Tibial nerve (tissue), 4 donors: ENCODE measurements at places on chromosomes 3 and 15. TPM values are rescaled to one million over a fixed set of nuclear protein-coding genes. Genes with fewer than 3 reads are reported as not detected.

Gene ASB14
- total RNA-seq = not detected

Gene BFSP2
- not detected for total RNA-seq

Gene DUOXA2
- total RNA-seq = not detected

Gene REC114
- total RNA-seq = not detected

Gene IGSF11
- total RNA-seq = 17.7 TPM

- no peaks in the 10 kb centered on the region for H3K27me3 ChIP-seq
- no peak for DNase-seq
- no peak overlapping the region for H3K4me3 ChIP-seq
- H3K27ac ChIP-seq = no peak overlapping the region
These were observed 20.1 kb downstream of the ZNF80 start for GRCh38 chr3:114217266-114217665.

GRCh38 chr3:126098391-126098858 lies 14.5 kb upstream of the SLC41A3 start:
- DNase-seq = no peak
- peaks cover 13% of the 10 kb centered on the region for H3K4me1 ChIP-seq
- no peak overlapping the region for H3K27ac ChIP-seq

- no peak overlapping the region for H3K27ac ChIP-seq
- no peaks in the 10 kb centered on the region for H3K27me3 ChIP-seq
- H3K4me1 ChIP-seq = no peaks in the 10 kb centered on the region
These were observed 24.5 kb upstream of the PROK2 start for GRCh38 chr3:71809321-71810026.

- peaks cover 6% of the 10 kb centered on the region for H3K4me1 ChIP-seq
- H3K4me3 ChIP-seq = peak overlapping the region; percentile 15
- H3K27ac ChIP-seq = no peak overlapping the region
- H3K27me3 ChIP-seq = peaks cover 12% of the 10 kb centered on the region
- H3K36me3 ChIP-seq = no peaks in the 10 kb centered on the region
- DNase-seq = no peak
These were observed 34.8 kb upstream of the RPL32 start for GRCh38 chr3:12875857-12876836.

- H3K4me1 ChIP-seq = no peaks in the 10 kb centered on the region
- no peak for DNase-seq
- H3K27me3 ChIP-seq = no peaks in the 10 kb centered on the region
- no peak overlapping the region for H3K4me3 ChIP-seq
These were observed 38.5 kb downstream of the ARPP21 start for GRCh38 chr3:35677797-35678196.

- no peak overlapping the region for H3K27ac ChIP-seq
- peaks cover 4% of the 10 kb centered on the region for H3K36me3 ChIP-seq
- H3K4me3 ChIP-seq = no peak overlapping the region
- H3K27me3 ChIP-seq = no peaks in the 10 kb centered on the region
These were observed 21.7 kb downstream of the NBEAL2 start for GRCh38 chr3:47000922-47001730.

- DNase-seq = no peak
- H3K27me3 ChIP-seq = no peaks in the 10 kb centered on the region
- no peak overlapping the region for H3K4me3 ChIP-seq
- no peaks in the 10 kb centered on the region for H3K36me3 ChIP-seq
These were observed 137.4 kb upstream of the SLC7A14 start for GRCh38 chr3:170723241-170723640.

DNA sequence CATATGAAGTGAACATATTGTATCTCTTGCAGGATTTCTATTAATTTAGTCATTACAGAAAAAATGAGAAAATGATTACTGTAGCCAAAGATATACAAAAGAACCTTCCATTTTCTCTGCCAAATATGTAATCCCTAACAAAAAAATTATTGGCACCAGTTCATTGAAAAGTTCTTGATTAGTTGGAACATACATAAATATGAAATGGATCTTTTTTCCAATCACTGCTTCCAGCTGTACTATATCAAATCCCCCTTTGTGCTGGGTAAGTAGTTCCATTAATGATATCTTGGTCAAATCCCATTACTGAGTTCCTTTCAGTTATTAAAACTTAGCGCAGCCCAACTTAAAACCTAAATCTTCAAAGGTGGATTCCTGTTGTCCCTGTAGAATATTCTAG lies 263.8 kb downstream of the SLC9A9 start:
- no peak for DNase-seq
- peaks cover 9% of the 10 kb centered on the region for H3K4me1 ChIP-seq
- no peak overlapping the region for H3K4me3 ChIP-seq

- H3K4me1 ChIP-seq = no peaks in the 10 kb centered on the region
- no peak overlapping the region for H3K27ac ChIP-seq
- no peaks in the 10 kb centered on the region for H3K36me3 ChIP-seq
- H3K4me3 ChIP-seq = no peak overlapping the region
- no peaks in the 10 kb centered on the region for H3K27me3 ChIP-seq
- no peak for DNase-seq
These were observed 66.1 kb upstream of the MEX3B start for GRCh38 chr15:82111918-82112317.

GRCh38 chr3:154818676-154819255 lies 261.4 kb upstream of the MME start:
- H3K4me3 ChIP-seq = no peak overlapping the region
- H3K27me3 ChIP-seq = no peaks in the 10 kb centered on the region
- H3K36me3 ChIP-seq = no peaks in the 10 kb centered on the region
- DNase-seq = no peak

- DNase-seq = no peak
- H3K4me3 ChIP-seq = no peak overlapping the region
- no peaks in the 10 kb centered on the region for H3K4me1 ChIP-seq
- no peak overlapping the region for H3K27ac ChIP-seq
- no peaks in the 10 kb centered on the region for H3K36me3 ChIP-seq
These were observed 34.6 kb upstream of the DNAJC13 start for GRCh38 chr3:132382688-132383194.

DNA sequence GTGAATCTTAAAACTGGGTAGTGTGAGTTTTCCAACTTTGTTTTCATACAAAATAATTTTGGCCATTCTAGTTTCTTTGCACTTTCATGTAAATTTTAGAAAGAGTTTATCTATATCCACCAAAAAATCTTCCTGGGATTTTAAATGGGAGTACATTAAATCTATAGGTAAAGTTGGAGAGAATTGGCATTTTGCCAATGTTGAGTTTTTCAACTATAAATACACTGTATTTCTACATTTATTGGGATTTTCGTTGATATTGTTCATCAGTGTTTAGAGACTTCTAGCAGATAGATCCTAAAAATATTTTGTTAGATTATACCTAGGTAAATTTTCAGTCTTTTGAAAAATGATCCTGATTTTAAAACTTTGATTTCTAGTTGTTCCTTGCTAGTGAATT lies 83.1 kb upstream of the CCDC54 start:
- H3K4me3 ChIP-seq = no peak overlapping the region
- H3K27ac ChIP-seq = no peak overlapping the region
- no peaks in the 10 kb centered on the region for H3K36me3 ChIP-seq
- H3K4me1 ChIP-seq = no peaks in the 10 kb centered on the region

DNA sequence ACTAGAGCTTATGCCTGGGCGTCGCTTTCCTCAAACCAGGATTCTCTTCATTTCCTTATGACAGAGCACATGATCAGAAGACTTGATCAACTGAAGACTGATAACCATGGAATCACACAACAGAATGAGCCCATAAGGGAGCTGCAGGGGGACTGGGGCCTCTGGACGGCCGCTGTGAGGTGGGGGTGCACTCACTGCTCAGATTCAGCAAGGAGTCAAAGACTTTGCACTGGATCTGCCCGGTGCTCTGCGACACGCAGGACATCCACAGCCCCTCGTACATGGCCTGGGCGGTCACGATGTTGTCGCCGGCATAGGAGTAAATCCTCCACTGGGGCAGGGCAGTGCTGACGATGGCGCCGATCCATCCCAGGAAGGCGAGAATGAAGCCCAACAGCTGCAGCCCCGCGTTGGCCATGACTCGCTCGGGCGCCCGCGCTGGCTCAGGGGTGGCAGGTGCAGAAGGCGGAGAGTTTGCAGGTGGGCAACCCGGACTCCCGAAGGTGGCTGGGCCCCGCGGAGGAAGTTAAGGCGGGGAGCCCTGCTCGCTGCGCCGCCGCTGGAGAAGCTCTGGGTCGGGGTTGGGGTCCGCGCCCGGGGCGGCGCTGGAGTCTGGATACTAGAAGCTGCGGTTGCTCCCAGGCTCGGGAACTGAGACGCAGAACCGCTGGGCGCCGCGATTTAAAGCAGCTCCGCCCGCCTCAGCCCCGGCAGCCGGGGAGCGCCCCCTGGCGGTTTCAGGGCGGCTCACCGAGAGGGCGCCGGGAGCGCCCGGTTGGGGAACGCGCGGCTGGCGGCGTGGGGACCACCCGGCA lies at the start of gene CLDN1:
CLDN1 (minus strand) TSS at position 658 of the 815 bp plus-strand sequence; CDS start at position 418, 240 bp downstream.
- DNase-seq = peak; percentile 68
- H3K27ac ChIP-seq = peak within 1 kb of the TSS; percentile 78
- H3K36me3 ChIP-seq = no peaks in the 10 kb centered on the region
- no peaks in the 10 kb centered on the region for H3K27me3 ChIP-seq
- H3K4me3 ChIP-seq = peak within 1 kb of the TSS; percentile 71

DNA sequence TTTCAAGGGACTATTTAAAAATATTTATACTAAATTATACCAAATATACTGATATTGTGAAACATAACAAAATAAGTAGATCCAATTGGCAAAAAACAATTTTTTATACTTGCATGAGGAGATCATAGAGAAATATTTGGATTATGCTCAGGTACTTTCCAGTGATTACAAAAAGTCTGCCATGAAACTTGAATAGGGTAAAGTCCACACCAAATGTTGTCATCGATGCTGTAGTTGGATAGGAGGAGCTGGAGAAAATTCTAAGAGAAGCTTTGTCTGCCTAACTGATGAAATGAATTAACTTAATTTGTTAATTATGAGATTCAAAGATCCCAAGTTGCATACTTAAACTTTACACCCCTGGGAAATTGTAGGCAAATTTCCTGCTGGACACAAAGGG lies 93.3 kb downstream of the SI start:
- H3K27me3 ChIP-seq = no peaks in the 10 kb centered on the region
- no peaks in the 10 kb centered on the region for H3K4me1 ChIP-seq
- no peak overlapping the region for H3K4me3 ChIP-seq
- no peak for DNase-seq
- H3K27ac ChIP-seq = no peak overlapping the region
- H3K36me3 ChIP-seq = no peaks in the 10 kb centered on the region

DNA sequence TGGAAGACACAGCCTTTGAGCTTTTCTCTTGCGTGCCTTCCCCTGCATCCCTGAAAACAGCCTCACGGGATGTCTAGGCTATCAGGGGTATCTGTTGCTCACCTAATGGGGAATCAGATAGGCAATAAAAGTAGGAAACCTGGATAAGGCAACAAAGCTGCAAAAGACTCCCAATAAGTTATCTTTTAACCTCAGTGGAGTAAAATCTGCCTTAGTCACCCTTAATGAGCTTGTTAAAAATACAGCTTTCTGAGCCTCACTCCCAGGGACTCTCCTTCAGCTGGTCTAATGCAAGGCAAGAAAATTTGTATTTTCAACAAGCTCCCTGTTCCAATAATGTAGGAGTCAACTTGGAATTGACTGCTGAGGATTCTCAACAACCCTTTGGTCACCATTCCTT lies 25.6 kb downstream of the ILDR1 start:
- H3K4me1 ChIP-seq = peaks cover 9% of the 10 kb centered on the region
- H3K27me3 ChIP-seq = no peaks in the 10 kb centered on the region
- H3K4me3 ChIP-seq = no peak overlapping the region
- no peak for DNase-seq
- H3K36me3 ChIP-seq = no peaks in the 10 kb centered on the region

GRCh38 chr3:165755571-165755970 lies 81.7 kb downstream of the BCHE start:
- H3K4me3 ChIP-seq = no peak overlapping the region
- no peaks in the 10 kb centered on the region for H3K36me3 ChIP-seq
- no peak for DNase-seq
- no peak overlapping the region for H3K27ac ChIP-seq

DNA sequence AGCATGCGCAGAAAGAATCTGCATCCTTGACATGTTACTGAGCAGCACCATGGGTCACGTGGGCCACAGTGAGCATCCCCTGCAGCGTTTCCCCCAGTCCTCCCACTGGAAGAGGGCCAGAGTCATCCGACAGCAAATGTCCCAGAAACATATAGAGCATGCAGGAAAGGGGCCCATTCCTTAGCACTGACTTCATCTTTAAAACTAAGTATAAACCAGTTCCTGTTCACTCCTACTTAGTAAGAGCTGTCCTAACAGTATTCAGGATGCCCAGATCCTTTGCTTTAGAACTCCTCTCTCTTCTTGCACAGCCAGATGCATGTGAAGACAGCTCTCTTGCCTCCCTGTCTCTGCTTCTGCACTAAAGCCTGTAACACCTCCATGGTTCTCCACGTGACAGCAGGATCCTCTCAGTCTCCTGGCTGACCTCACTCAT lies 79.3 kb upstream of the OXTR start:
- DNase-seq = no peak
- H3K4me1 ChIP-seq = no peaks in the 10 kb centered on the region
- H3K27ac ChIP-seq = no peak overlapping the region
- H3K36me3 ChIP-seq = no peaks in the 10 kb centered on the region

DNA sequence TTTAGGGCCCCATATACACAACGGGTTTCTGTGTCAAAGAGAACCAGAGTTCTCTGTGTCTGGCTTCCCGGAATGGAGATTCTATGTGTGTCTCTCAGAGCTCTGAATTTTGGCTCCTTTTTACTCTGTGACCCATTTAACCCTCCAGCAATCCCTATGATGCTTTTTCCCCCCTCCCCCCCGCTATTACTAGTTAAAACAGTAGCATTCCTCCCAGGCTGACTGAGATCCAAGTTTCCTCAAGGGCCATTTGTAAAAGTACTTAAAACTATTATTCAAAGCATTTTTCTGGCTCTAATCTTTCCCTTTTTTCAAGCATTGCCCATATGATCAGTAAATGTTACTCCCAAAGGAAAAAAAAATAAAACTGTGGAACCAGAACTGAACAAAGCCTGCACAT lies 6.6 kb upstream of the STAC start:
- no peaks in the 10 kb centered on the region for H3K36me3 ChIP-seq
- no peak for DNase-seq
- no peaks in the 10 kb centered on the region for H3K27me3 ChIP-seq
- no peaks in the 10 kb centered on the region for H3K4me1 ChIP-seq
- H3K4me3 ChIP-seq = no peak overlapping the region
